ENCODE measurements at places on chromosomes 6 and 20. TPM values are rescaled to one million over a fixed set of nuclear protein-coding genes. Genes with fewer than 3 reads are reported as not detected.
A peak's percentile ranks its signal among the peaks of the same experiment; 100 is the strongest.

The LST1 gene
- 1.7 TPM for total RNA-seq

- DNase-seq = no peak
Observed at GRCh38 chr6:143176090-143177021, 115.7 kb downstream of the AIG1 start.

- DNase-seq = no peak
Observed at GRCh38 chr6:27334141-27334540, 22.1 kb upstream of the POM121L2 start.

- no peak for DNase-seq
Observed at GRCh38 chr6:134307870-134308269, 10.0 kb downstream of the SGK1 start.

The ZNF311 gene
- 1.8 TPM for total RNA-seq

DNA sequence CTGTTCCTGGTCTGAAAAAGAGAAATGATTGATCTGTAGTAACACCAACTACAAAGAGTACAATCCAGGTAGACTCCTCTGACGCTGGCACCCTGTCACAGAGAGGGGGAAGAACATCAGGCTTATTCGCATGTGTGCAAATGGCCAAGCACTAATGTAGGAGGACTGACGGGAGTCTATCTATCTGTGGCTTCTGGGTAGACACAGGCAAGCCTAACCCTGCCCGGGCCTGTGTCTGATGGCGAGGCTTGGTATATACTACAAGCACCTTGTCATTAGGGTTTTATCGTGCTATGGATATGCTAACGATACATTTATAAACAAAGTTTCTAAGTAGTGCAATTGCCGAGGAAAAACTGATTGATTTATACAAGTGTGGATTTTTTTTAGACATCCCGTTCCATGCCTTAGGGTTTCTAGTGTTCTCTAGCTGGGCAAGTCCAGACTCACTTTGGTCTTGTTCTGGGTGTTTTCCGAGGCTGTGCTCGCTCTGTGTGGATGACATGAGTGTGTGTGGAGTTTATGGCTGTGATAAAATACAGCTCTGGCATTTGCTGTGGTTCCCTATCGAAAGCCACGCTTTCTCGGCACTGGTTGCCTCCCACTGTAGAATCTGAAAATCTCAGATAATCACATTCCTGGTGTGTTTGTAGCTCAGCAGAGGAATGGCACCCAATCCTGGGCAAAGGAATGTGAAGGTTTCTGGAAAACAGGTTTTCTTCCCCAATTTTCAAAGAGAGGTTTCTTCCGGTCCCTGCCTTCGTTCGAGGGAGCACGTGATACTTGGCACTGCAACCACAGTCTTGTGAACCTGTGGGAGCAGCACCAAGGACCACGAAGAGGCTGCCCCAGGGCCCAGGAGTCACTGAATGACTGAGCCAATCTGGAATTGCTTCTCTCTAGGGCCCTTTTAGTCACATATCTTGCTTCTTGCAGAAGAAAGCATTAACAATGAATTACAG is 67.5 kb upstream of the EDN1 start:
- no peak for DNase-seq

DNA sequence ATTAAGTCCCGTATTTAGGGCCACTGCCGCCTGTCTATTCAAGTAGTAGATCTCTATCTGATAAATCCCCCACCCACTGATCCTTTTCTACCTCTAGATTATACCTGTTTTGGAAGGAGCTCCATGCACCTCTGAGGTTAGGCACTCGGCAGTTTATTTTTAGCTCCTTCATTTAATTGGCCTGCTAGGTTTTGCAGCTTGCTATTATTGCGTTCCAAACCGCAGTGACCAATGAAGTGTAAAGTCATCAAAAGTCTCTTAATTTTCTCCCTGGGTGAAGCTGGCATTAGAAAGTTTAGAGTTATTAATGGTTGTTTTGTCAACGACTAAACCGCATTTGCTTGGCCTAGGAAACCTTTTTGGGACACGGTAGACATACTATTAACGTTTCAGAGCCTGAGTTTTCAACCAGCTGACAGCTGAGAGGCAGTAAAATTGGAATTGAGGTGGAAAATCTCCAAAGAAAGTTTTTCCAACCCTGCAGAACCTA is 60.0 kb downstream of the RFPL4B start:
- no peak for DNase-seq

- DNase-seq = peak; percentile 52
Observed at GRCh38 chr20:51195419-51195901, 172.6 kb upstream of the KCNG1 start.

- no peak for DNase-seq
Observed at GRCh38 chr6:102793752-102794151, 1400.2 kb downstream of the GRIK2 start.

- DNase-seq = peak; percentile 24
Observed at GRCh38 chr6:96836631-96837080, 621 bp downstream of the GPR63 start.

DNA sequence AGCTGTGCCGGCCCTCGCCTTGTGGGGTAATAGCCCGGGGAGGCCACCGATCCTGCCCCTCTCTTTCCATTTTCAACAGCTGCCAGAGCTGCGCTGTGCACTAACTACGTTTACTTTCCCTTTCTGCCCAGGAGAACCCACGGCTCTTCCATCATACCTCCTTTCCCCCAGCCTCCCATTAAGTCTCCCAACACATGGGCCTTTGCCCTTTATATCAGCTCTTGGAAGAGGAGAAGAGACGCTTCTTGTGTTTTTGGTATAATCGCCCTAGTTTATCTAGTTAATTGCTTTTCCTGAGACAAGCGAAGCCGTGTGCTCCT is 637 bp downstream of the UBR2 start:
- DNase-seq = no peak

- no peak for DNase-seq
Observed at GRCh38 chr6:127956260-127956888, 55.5 kb upstream of the THEMIS start.

The ZC3H12D gene
- total RNA-seq = 0.07 TPM

GRCh38 chr20:58808271-58809046 is 42.2 kb downstream of the GNAS-AS1 start:
- peak; percentile 8 for DNase-seq

DNA sequence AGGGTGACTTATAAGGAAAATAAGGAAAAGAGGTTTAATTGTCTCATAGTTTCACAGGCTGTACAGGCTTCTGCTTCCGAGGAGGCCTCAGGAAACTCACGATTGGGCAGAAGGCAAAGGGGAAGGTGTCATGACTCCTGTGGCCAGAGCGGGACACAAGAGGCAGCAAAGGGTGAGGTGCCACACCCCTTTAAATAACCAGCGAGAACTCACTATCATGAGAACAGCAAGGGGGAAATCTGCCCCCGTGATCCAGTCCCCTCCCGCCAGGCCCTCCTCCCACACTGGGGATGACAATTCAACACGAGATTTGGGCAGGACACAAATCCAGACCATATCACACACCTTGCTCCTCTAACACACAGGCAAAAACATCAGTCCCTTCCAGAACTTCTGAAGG is 254.0 kb downstream of the DLL1 start:
- no peak for DNase-seq

The FHL5 gene
- total RNA-seq = not detected

DNA sequence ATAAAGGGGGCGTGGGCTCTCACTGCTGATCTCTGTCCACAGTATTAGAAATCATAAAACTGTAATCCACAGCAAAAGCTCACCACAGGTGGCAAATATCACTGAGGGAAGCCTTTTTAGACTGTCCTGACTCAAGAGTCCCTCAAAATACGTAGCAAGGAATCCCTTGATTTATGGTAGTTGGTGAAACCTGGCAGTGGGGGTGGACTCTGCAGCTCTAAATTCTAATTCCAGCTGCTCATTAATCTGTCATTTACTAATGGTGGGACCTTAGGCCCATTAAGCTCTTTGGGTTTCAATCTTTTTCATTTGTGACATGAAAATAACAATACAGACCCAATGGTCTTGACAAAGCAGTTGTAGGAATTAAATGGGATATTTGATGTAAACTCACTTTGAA is 32.3 kb downstream of the GMDS start:
- no peak for DNase-seq

- DNase-seq = no peak
Observed at GRCh38 chr6:41222045-41222444, 6.1 kb upstream of the TREML4 start.

The BPI gene
- total RNA-seq = not detected

GRCh38 chr6:137097057-137097456 is 52.3 kb upstream of the IL20RA start:
- no peak for DNase-seq

The GTF3C6 gene
- 58.5 TPM for total RNA-seq

GRCh38 chr6:152952045-152952444 is 30.8 kb downstream of the FBXO5 start:
- DNase-seq = peak; percentile 28

- DNase-seq = peak; percentile 75
Observed at GRCh38 chr6:3410385-3411360, 46.2 kb downstream of the SLC22A23 start.

The GPR6 gene
- total RNA-seq = not detected

DNA sequence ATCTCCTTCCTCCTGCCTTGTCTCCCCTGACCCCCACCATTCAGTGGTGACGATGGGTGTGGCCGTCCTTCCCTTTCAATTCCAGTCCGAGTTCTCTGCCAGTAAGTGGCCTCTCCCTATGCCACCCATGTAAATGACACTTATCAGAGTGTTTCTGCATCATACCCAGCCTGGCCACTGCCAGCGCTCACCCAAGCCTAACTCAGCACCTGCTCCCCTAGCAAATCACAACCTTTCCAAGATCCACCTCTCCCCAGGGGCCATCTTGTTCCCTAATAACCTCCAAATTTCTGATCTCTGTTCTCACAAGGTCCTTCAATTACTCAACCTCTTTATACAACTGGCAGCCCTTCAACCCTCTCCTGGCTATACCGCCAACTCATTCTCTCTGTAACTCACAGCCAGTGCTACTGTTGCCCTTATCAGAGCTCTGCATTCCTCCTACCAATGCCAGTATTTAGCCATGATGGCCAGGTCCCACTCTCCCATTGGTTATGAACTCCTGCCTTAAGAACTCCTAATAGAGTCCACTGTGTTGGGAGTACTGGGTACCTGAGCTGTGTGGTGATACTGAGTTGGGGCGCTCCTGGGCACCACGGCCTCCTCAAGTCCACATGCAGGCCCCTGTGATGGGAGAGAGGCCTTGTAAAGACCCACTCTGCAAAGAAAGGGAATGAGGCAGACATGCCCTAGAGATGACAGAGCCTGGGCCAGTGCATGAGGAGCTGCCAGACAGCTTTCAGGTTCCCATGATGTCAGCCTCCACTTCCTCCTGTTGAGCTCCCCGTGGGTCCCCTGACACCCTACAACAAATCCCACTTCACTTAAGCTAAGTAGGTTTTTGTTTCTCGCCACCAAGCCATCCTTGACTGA is 187.4 kb upstream of the RREB1 start:
- no peak for DNase-seq

The SLC35F1 gene
- total RNA-seq = 23.1 TPM

DNA sequence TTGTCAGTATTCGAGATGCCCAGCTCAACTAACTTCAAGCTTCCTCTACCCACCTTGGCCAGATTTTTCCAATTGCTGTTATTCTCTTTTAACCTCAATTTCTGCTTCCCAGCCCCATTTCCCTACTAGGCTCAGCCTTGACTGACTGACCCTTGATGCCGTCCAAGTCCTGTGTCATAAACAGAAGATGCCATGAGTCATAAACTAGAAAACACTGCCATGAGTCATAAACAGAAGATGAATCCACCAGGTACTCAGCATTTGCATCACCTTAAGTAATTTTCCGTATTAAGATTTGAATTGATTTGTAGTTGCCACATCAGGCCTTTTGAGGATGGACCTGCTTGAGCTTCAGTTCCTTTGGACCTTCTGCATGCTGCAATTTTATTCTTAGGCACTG is 123.8 kb downstream of the FAM83B start:
- no peak for DNase-seq

The CARMIL1 gene
- total RNA-seq = 63.6 TPM

DNA sequence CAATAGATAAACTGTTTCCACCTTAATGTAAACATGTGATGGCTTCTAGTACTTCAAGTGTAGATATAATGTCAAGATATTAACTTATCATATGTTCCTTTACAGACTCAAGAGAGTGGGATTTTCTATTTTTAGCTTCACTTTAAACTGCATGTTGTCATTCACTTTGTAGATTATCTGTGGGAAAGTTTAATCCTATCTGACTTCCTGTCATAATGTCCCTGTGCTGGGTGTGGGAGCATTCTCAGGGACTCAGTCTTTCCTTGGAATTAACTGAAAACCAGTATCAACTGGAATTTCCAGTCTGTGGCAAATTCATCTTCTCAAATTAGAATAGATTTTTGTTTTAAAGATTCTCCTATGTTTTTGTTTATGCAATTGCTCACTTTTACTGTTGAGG is 226.1 kb upstream of the FERMT1 start:
- DNase-seq = peak; percentile 22

DNA sequence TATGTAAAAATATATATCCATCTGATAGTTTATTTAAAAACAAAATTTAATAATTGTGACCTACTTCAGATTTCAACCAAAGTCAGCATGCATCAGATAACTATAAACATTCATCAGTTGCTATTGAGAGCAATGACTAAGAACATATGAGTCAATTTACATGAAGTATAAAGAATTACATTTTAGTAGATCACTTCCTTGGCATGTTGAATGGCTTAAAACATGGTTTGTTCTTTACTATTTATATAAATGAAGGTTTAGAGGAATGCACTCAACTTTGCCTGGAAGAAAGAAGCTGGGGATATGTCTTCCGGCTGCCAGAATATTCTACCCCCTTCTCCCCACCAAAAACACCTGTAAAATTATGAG is 6.4 kb upstream of the FAM217A start:
- DNase-seq = no peak

The TREM1 gene
- total RNA-seq = not detected

The FAM135A gene
- total RNA-seq = 11.0 TPM

DNA sequence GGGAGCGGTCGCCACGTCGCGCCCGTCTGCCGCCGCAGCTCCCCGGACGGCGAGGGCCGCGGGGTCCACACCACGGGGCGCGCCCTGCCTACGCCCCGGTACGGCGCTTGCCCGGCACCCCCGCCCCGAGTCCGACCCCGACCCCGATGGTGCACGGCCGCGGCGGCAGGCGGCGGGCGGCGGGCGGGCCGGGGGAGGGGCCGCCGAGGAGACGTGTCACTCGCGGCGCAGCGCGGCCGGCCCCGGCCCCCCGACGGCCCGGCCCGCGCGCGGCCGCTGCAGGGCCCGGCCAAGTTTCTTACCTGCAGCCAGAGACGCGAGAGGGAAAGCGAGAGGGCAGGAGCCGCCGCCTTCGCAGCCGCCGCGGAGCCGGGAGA is 328 bp downstream of the RRBP1 start:
- no peak for DNase-seq

- DNase-seq = no peak
Observed at GRCh38 chr20:21569586-21569985, 55.7 kb upstream of the NKX2-2 start.

The DLGAP4 gene
- total RNA-seq = 45.7 TPM

The MATN4 gene
- not detected for total RNA-seq

The ECT2L gene
- total RNA-seq = not detected

GRCh38 chr6:67971812-67972211 is 663.3 kb upstream of the ADGRB3 start:
- DNase-seq = no peak

DNA sequence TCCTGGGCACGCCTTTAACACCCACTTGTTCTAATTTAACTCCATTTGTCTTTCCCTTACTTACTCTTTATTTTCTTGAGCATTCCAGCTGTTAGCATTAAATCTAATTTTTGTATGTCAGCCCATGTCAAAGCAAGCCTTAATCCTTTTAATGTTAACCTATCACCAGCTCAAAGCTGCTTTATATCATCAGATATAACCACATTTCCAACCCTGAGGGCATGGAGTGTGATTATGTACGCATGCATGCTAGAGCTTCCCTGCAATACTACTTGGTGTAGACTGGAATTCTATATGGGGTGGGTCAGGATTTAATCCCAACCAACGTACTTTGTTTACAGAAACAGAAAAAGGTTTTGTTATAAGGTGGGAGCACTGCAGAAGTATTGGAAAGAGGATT is 139.4 kb upstream of the HMGN3 start:
- DNase-seq = no peak

Data from cardiac muscle cell (in vitro differentiated cells and primary cell).